ENCODE measurements at places on chromosomes 6 and 20. TPM values are rescaled to one million over a fixed set of nuclear protein-coding genes. Genes with fewer than 3 reads are reported as not detected.

Gene SRC
- total RNA-seq = 20.3 TPM

Gene PACSIN1
- total RNA-seq = under 0.01 TPM

Gene DZANK1
- total RNA-seq = 0.64 TPM

Gene RBM38
- total RNA-seq = 8.2 TPM

Gene PHACTR1
- 0.43 TPM for total RNA-seq

Gene GRM1
- not detected for total RNA-seq

Gene SLC17A3
- total RNA-seq = not detected

Gene ACSS1
- total RNA-seq = 3.5 TPM

Gene NR2E1
- total RNA-seq = not detected

Gene UTRN
- total RNA-seq = 115 TPM

Measured in fibroblast of villous mesenchyme (primary cell).